ENCODE measurements at places on chromosomes 12 and 14.

GRCh38 chr14:74867673-74868072 is 8.3 kb downstream of the PROX2 start:
- no peak for DNase-seq

GRCh38 chr12:78580296-78580695 is 284.3 kb upstream of the SYT1 start:
- no peak for DNase-seq

- DNase-seq: peak; percentile 54
Observed at GRCh38 chr14:37819155-37820015, 224.0 kb downstream of the TTC6 start.

DNA sequence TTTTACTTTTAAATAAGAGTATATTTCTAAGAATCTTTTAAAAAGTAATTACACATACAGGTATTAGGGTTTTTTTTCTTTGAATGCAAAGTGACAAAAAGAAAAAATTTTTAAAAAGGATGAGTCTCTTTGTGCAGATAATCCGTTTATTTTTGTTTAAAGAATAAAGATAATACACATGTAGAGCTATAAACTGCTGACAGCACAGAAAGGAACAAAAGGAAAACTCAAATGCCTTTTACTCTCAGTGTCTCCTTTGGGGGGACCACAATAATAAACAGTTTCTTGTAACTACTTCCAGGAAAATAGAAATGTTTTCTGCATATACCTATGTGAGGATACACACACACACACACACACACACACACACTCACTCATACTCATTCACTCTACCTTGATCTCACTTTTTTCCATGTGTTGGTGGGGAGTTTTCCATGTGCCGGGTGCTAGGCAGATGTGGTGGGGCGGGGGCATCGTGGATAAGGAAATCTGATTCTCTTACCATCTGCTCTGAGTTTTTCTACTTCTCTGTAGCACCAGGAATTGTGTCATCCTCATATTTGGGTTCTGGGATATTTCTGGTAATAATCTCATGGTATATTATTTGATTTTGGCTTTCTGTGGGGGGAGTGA is 58.1 kb downstream of the KCTD10 start:
- no peak for DNase-seq

DNA sequence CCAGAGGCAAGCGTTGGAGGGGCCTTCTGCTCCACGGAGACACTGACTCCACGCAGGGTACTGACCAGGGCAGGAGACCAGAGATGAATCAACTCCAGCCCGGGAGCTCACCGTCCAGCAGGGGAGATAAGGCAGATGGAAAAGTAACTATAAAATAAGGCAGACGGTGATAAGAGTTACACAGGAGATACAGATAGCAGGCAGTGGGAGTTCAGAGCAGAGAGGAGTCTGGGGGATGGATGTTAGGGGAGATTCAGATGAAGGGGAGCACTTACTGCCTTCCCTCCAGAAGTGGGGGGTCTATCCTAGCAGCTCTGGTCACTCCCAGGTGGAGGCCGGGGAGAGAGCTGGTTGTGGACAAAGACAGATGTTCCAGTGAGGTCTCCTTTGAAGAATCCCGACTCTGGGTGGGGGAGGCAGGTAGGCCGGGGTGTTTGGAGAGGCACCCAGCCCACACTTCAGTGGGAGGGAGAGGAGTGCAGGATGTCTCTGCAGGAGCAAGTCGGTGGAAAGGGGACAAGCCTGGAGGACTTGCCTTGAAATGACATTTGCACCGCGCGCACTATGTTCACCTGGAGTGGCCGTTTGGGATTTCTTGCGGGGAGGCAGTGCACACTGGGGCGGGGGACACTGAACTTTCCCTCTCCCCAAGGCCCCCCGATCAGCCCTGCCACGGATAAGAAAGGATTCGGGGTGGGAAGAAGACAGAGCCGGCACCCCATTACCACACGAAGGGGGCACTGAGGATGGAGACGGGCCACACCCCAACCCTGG is 1.2 kb downstream of the PITPNM2 start:
- DNase-seq: no peak

DNA sequence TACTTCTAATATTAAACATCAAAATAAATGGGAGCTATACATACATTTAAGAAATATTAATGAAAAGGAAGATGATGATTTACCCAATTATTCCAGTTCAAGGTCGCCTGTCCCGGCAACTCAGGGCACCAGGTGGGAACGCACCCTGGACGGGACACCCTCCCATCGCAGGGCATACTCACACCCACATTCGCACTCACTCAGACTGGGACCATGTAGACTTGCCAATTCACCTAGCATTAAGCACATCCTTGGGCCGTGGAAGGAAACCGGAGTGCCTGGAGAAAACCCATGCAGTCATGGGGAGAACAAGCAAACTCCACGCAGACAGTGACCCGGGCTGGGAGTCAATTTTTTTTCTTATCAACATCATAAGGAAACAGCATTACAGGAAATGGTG is 474.9 kb downstream of the APAF1 start:
- DNase-seq: no peak

DNA sequence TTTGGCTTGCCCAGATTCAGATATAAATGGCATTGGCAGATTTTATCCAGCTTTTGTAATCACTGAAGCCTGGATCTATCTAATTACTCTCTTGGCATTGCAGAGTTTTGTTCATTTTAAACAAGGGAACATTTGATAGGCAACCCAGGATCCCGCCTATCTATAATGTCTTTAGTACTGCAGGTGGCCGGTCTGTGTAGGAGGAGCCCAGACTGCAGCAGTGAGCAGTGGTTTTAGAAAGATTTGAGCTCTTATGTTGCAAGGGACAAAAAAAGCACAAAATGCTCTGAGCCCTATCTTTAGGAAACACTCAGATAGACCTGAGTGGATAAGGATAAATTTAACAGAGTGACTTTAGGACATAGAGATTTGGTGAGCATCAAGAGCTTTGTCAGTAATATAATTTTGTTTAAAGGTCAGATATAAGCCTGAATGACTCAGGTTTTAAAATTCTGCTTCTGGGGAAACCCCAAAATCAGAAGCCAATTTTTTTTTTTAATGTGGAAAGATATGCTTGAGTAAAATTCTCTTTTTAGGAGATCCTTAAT is 165.5 kb downstream of the SLC5A8 start:
- no peak for DNase-seq

Measured in fibroblast of upper back skin (primary cell).